ENCODE measurements at places on chromosomes 13 and 19.

DNA sequence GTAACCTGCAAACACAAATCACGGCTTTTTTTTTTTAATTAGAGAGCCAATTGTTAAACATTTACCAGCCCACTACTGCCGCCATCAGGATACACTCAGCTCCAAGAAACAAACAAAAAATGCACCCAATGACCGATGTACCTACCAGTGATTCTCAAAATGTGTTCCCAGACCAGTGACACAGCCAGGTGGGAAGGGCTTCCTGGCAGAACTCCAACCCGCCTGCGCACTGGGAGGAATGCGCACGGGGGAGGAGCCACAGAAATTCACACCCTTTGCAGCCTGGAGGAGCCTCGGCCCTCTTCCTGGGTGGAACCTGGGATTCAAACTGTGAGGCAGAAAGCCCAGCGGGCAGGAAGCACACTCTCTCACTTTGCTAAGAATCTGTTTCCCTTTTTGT, 255.9 kb downstream of the TBC1D4 start:
- DNase-seq = no peak

DNA sequence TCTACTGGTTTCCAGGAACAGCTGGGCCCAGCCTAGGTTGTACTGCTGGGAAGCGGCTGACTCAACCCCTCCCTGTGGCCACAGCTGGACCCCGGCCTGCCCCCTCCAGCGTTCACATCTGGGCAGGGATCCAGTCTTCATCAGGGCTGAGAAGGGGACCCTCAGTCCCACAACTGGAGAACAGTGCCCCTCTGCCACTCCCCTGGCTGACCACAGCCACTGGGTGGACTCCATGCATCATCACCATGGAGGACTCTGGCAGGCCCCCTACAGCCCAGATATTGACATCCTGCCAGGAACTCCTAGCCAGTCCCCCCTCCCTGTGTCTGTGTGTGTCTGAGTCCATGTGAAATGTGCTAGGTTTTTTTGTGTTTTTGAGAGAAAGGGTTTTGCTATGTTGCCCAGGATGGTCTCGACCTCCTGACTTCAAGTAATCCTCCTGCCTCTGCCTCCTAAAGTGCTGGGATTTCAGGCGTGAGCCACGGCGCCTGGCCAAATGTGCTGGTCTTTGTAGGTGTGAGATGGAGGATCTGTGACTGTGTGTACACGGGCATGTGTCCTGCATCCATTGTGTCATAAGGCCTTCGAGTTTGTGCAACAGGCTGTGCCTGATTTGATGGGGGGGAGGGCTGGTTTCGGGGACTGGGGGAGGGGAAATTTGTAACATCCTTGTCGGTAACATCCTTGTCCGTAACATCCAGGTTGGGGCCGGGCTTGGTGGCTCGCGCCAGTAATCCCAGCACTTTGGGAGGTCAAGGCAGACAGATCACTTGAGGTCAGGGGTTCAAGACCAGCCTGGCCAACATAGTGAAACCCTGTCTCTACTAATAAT, 4.0 kb upstream of the HOOK2 start:
- DNase-seq = no peak

GRCh38 chr13:59547950-59548349, 615.8 kb downstream of the DIAPH3 start:
- no peak for DNase-seq

GRCh38 chr13:98526182-98526512, 50.8 kb downstream of the STK24 start:
- no peak for DNase-seq

GRCh38 chr19:16295057-16295456, 29.6 kb upstream of the KLF2 start:
- DNase-seq = no peak

- DNase-seq = no peak
These were observed 8.1 kb upstream of the ANGPTL4 start for GRCh38 chr19:8355631-8356402.

GRCh38 chr13:107296804-107297203, 728.9 kb upstream of the ARGLU1 start:
- DNase-seq = no peak

GRCh38 chr19:51644636-51645271, 1.9 kb downstream of the SIGLEC14 start:
- no peak for DNase-seq

DNA sequence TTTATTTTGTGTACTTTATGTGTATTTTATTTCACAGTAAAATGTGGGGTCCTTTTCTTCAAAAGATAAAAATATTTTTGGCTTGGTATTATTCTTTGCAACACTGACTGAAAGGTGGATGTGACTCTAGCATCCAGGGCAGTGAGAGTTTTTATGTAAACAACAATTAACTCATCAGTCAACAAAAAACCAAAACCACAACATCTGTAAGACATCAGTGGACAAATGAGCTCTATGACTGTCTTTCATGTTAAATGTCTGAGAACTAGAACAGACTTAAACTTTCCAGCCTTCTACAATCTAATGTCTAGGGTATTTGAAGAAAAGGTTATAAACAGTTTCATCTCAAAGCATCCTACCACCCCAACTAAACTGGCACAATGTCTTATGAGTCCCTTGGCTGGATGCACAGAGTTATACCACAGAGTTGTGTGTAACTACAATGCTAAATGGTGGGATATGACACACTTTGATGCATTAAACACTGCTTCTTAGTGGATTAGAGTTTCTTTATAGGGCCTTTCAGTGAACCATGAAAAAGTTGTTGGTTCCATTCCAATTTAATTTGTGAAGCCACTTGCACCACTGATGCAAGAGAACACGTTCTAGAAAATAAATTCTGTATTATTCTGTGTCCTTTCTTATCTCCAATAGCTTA, 544.2 kb upstream of the KLF12 start:
- no peak for DNase-seq

DNA sequence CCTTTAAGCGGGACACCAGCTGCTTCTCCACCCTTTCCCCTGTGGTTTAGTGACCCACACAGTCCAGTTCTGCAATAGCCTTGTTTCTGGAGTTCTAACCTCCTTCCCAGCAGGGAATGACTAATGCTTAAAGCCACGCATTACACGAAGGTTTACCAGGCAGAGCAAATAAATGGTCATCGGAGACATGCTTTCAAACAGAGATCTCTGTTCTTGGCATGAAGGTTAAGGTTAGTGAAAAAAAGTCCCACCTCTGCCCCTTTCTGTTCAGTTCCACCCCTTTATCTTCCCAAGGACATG, 25.3 kb upstream of the MEDAG start:
- no peak for DNase-seq

GRCh38 chr13:112974671-112975070, 5.7 kb downstream of the MCF2L start:
- DNase-seq = no peak

DNA sequence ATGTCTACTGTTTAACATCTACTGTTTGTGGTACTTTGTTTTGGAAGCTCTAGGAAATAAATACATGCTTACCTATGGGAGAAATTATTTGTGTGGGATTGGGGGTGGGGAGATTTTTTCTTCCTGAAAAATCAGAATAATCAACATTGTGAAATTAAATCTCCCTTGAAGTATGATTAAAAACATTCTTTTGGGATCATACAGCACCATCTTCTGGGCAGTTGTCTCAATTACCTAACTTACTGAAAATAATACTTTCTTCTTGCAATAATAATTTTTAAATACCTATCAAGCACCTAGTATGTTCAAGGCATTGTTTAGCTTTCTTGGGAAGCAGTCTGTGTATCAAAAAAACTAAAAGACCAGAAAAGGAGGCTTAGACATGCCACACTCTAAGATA, 576.5 kb upstream of the ARGLU1 start:
- no peak for DNase-seq

- no peak for DNase-seq
These were observed 188.4 kb downstream of the ITGBL1 start for GRCh38 chr13:101640788-101641400.

GRCh38 chr13:106858903-106859532, 291.1 kb upstream of the ARGLU1 start:
- DNase-seq = no peak

- DNase-seq = no peak
These were observed 165.6 kb downstream of the DLEU7 start for GRCh38 chr13:50677687-50678463.

- no peak for DNase-seq
These were observed 262.0 kb downstream of the NDFIP2 start for GRCh38 chr13:79742923-79743322.

DNA sequence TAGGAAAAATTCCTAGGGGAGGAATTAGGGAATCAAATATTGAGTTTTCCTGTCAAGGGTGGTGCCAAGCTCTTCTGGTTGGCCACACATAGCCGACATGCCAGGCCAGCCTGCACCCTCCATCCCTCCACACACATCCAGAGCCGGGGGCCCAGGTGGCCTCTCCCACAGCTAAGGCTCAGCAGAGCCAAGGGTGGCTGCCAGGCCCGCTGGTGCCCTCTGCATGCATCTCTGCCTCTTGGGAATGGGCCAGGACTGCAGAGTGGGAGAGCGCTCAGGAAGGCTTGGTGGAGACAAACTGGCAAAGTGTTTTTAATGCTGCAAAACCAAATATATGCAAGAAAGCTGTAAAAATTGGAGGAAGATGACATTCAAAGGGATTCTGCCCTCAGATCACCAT, 42.7 kb upstream of the GAS6 start:
- DNase-seq = no peak

GRCh38 chr19:13024126-13024950, 29.1 kb downstream of the NFIX start:
- DNase-seq = no peak

GRCh38 chr19:41319500-41320184, 9.7 kb downstream of the CCDC97 start:
- DNase-seq = no peak

DNA sequence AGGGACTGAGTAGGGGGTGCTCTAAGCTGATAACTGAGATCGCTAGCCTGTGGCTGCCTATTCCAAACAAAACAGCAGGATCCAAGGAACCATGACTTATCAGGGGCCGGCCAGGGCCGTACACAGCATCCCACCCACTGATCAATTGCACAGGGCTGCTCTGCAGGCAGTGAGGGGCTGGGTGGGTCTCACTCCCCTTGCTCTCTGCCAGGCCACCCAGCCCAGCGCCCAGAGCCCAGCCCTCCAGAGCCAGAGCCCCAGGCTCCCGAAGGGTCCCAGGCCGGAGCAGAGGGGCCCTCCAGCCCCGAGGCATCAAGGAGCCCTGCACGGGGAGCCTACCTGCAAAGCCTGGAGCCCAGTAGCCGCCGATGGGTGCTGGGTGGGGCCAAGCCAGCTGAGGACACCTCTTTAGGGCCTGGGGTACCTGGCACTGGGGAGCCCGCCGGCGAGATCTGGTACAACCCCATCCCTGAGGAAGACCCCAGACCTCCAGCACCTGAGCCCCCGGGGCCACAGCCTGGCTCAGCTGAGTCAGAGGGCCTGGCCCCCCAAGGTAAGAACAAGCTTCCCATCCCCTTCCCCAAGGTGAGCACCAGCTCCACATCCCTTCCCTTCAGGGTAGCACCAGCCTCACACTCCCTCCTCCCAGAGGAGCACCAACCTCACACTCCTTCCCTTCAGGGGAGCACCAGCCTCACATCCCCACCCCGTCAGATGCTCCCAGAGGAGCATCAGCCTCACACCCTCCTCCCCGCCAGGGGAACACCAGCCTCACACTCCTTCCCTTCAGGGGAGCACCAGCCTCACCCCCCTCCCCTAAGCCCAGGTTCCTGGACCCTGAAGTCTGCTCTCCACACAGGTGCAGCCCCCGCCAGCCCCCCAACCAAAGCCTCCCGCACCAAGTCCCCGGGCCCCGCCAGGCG, 1.9 kb downstream of the SYDE1 start:
- DNase-seq = no peak

- DNase-seq = no peak
These were observed 15.9 kb downstream of the PGLS start for GRCh38 chr19:17527326-17527725.

- no peak for DNase-seq
These were observed 30.3 kb downstream of the TDRD3 start for GRCh38 chr13:60427285-60427684.

DNA sequence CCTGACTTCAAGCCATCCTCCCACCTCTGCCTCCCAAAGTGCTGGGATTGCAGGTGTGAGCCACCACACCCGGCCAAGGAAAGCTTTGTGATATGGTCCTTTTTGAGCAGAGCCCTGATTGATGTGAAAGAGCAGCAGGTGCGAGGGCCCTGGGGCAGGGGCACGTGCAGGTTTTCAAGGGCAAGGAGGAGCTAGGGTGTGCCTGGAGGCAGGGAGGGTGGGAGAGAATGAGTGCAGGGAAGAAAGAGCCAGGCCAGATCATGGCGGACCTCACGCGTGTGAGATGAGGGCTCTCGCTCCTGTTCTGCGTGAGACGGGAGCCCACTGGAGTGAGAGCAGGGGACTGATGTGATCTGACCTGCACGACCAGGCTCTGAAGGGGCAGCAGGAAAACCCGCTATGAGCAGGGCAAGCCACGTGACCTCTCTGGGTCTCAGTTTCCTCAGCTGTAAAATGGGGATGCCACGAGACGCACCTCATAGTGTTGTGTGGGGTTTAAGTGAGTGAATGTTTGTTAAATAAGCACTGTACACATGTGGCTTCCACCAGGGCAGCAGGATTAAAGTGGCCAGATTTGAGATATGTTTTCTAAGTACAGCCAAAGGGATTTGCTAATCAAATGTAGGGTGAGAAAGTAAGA, 25.8 kb downstream of the FAAP24 start:
- no peak for DNase-seq

DNA sequence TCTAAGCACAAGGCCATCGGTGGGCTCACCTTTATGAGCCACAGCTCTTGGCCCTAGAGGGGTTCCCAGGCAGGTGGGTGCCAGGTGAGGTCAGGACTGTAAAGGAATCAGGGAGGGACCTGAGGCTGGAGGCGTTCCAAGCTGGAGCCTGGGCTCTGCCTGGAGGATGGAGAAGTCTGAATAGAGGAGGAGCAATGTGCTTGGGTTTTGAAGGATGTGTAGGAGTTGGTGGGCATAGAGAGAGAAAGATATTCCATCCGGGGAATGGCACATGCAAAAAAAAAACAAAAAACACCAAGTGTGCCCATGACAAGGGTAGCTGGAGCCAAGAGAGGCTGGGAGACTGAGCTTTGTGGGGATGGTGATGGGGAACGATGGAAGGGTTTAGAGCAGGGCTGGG, 2.4 kb downstream of the GRIN3B start:
- DNase-seq = no peak

DNA sequence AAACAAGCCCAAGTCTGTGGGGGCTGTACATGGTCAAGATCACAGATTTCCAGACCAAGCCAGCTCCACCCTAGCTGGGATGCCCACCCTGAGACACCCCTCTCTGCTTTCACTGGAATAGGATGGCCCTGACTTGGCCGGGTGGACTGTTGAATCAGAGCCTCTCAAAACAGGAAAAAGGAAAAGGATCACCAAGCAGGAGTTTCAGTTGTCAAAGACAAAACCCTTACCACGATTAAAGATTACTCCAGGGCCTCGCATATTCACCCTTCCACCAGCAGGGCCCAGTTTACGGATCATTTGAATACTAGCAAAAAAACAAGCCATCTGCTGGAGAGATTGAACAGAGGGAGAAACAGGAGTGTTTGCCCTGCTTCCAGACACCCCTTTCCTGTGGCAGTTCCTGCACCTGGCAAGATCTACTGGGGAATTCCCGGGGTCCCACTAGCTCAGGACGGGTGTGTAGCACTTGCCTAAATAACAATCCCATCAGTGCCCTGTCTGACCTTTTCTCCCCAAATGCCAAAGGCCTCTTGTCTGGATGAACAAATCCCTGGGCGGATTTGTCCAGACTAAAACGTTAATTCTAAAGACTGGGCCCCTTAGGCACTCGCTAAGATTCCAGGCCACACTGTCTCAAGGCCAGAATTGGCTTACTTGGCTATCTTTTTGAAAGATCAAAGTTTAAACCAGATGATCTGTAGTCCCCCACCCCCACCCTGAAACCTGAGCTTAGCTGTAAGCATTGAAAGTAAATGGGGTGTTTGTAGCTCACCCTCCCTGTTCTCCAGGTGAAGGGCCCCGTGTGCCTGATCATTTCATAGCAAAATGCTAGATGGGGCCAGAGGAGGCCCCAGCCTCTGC, 38.4 kb downstream of the ACTN4 start:
- no peak for DNase-seq
